ENCODE measurements at places on chromosomes 4 and X.

- no peak for DNase-seq
Observed at GRCh38 chrX:155767876-155768769, 113.0 kb upstream of the VAMP7 start.

DNA sequence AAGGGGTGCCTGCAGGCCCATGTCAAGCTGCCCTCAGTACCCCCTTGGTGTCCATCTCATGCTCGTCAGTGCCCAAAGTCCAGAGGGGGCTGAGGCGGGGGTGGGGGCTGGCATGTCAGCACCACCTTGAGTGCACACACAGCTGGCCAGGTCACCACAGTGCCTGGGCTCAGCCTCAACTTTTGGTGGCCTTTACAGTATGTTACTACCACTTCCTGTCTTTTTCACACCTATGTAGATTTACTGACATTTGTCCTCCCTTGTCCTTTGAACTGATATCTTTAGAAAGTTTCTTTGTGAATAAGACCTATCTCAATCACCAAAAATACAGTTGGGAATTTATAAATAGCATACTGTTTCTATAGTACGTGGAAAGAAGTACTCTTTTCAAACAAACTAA, 58.7 kb upstream of the NPNT start:
- no peak for DNase-seq

DNA sequence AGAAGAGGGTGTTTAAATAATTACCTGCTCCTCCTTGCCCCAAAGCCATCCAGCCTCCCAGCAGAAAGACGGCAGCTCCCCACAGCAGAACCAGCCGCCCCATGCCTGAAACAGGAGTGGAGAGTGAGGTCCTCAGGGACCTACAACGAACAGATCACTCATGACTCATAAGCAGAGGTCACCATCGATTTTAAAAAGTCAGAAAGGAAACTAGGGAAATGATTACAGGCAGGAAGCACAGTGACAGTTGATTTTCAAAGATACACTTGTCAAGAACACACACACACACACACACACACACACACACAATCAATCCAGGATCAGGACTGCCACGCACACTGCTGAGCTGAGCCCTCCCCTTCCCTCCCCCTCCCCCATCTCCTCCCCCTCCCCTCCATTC, at the start of gene CRLF2:
Gene CRLF2 (minus strand): TSS at position 118 of the 400 bp plus-strand sequence. CDS start 15 bp downstream, at position 103.
- DNase-seq, result peak; percentile 75

GRCh38 chr4:80143307-80143679, 54.0 kb upstream of the PRDM8 start:
- DNase-seq, result no peak

All from activated CD4-positive, alpha-beta T cell treated with anti-CD3 and anti-CD28 coated beads, Interleukin-10, Interleukin-2, amounts not matched to agents 100 ng/mL and 50 ng/mL, durations not matched to agents 16 hours and 8 hours (primary cell).